Fibroblast of lung (primary cell): ENCODE measurements at places on chromosomes 7 and 10.

GRCh38 chr10:71750124-71750841 is 23.0 kb downstream of the VSIR start:
- H3K4me1 ChIP-seq: no peaks in the 10 kb centered on the region
- H3K27me3 ChIP-seq: no peaks in the 10 kb centered on the region
- no peak overlapping the region for H3K27ac ChIP-seq
- no peak for DNase-seq

- H3K27me3 ChIP-seq: no peaks in the 10 kb centered on the region
- no peak for DNase-seq
- H3K4me3 ChIP-seq: no peak overlapping the region
- H3K27ac ChIP-seq: no peak overlapping the region
- no peaks in the 10 kb centered on the region for H3K36me3 ChIP-seq
Measured at GRCh38 chr7:80413383-80413945, 98.4 kb downstream of the GNAT3 start.

- no peak overlapping the region for H3K4me3 ChIP-seq
- no peaks in the 10 kb centered on the region for H3K36me3 ChIP-seq
- no peak overlapping the region for H3K27ac ChIP-seq
- no peaks in the 10 kb centered on the region for H3K4me1 ChIP-seq
Measured at GRCh38 chr7:48389977-48390376, 218.7 kb downstream of the ABCA13 start.

- no peaks in the 10 kb centered on the region for H3K36me3 ChIP-seq
- no peaks in the 10 kb centered on the region for H3K4me1 ChIP-seq
- DNase-seq: peak; percentile 63
- no peak overlapping the region for H3K27ac ChIP-seq
- H3K4me3 ChIP-seq: no peak overlapping the region
- H3K27me3 ChIP-seq: no peaks in the 10 kb centered on the region
Measured at GRCh38 chr10:19762026-19762425, 54.2 kb upstream of the PLXDC2 start.

DNA sequence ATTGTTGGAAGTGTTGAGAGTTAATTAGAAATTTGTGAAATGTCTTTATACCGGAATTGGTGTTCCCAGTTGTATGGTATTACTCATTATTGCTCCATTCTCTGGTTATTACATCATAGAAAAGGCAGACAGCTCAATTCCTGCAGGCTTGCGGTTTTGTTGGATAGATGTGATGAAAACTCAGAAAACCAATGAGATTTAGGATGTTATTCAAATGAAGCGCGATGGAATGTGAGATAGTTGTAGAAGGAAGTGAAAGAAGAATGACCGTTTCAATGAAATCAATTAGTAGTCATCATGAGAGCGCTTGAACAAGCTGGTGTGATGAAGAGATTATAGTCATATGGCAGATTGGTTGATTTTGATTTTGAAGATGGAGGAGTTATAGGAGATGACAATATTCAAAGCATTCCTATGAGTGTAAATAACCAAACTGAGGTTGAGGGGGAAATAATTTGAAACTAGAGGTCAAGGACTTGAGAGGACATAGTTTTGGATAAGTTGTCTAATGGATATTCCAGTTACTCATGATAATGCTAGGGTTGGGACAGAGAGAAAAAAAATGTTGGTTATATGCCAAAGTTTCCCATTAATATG is 991.5 kb downstream of the NRG3 start:
- H3K4me3 ChIP-seq: no peak overlapping the region
- peak; percentile 31 for DNase-seq
- no peaks in the 10 kb centered on the region for H3K36me3 ChIP-seq
- no peaks in the 10 kb centered on the region for H3K4me1 ChIP-seq
- H3K27ac ChIP-seq: no peak overlapping the region

- H3K4me3 ChIP-seq: no peak overlapping the region
- peaks cover 3% of the 10 kb centered on the region for H3K36me3 ChIP-seq
- no peak overlapping the region for H3K27ac ChIP-seq
- no peaks in the 10 kb centered on the region for H3K27me3 ChIP-seq
- no peak for DNase-seq
Measured at GRCh38 chr7:2244404-2244995, 2.5 kb downstream of the NUDT1 start.

DNA sequence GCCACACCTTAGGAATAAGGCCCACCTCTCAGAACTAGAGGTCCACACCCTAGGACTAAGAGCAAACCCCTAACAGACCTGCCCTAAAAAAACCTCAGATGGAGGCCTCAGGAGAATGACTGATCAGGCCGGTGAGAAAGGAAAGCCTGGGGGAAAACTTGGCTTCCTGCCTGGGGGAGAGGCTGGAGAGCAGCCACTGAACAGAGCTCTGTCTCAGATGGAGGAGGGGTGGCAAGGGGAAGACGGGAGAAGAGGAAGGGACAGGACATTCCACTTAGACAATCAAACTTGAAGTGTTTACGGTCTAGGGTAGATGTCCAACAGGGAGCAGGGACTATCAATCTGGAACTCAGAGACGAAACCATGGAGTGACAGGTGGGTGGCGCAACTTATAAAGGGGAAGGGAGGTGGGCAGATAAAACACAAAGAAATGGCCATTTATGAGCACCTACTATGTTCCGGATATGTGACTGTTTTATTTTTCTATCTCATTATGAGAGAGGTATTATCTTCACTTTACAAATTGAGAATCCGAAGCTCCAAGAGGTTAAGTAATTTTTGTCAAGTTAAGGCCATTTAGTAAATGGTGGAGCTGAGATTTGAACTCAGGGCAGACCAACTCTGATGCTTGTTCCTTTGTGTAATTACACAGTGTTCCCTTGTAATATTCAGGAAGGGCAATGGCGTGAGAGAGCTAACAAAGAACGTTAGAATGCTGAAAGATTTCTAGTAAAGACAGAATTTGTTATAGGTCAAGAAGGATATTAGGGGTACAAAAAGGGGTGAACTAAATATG is 82.6 kb downstream of the DNMBP start:
- H3K27me3 ChIP-seq: no peaks in the 10 kb centered on the region
- no peak overlapping the region for H3K27ac ChIP-seq
- no peak overlapping the region for H3K4me3 ChIP-seq

GRCh38 chr10:130044067-130045061 is 66.3 kb downstream of the C10orf143 start:
- H3K4me3 ChIP-seq: no peak overlapping the region
- no peaks in the 10 kb centered on the region for H3K36me3 ChIP-seq
- H3K4me1 ChIP-seq: no peaks in the 10 kb centered on the region
- DNase-seq: no peak

DNA sequence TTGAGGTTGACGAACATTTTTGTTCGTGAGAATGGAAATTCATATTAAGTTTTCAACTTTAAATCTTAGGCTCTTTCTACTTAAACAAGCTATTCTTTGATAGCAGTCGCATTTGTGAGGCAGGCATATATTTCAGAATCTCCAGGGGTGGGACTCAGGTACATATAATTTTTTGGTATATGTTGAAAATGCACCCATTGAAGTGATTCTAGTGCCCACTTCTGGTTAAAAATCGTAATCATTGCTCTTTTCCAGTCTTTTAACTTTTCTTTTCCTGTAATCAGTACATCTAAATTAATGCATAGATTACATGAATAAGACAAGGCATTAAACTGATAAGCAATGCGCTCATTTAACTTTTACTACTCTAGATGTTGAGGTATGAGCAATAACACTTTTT is 67.8 kb downstream of the ZNRF2 start:
- no peaks in the 10 kb centered on the region for H3K36me3 ChIP-seq
- no peaks in the 10 kb centered on the region for H3K27me3 ChIP-seq
- H3K4me1 ChIP-seq: peaks cover 6% of the 10 kb centered on the region
- no peak overlapping the region for H3K27ac ChIP-seq
- DNase-seq: no peak

GRCh38 chr7:73533742-73534141 is 11.6 kb upstream of the BAZ1B start:
- DNase-seq: no peak
- H3K27ac ChIP-seq: no peak overlapping the region
- H3K36me3 ChIP-seq: peaks cover 9% of the 10 kb centered on the region
- H3K27me3 ChIP-seq: no peaks in the 10 kb centered on the region
- no peaks in the 10 kb centered on the region for H3K4me1 ChIP-seq
- H3K4me3 ChIP-seq: no peak overlapping the region

DNA sequence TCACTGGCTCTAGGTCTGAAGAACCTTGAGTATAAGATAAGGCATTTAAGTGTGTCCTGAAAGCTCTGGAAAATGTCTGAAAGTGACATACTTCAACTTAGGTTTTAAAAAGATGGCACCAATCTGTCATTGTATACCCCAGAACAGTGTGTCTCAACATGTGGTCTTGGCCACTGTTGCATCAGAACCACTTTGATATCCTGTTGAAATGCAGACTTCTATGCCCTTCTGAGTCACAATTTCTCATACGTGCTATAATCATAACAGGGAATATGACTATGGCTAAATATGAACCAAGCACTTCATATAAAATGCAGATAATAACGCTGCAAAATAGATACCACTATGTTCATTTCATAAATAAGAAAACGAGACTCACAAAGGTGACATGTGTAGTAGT is 38.0 kb upstream of the GPAM start:
- no peaks in the 10 kb centered on the region for H3K4me1 ChIP-seq
- no peaks in the 10 kb centered on the region for H3K27me3 ChIP-seq
- no peaks in the 10 kb centered on the region for H3K36me3 ChIP-seq
- no peak overlapping the region for H3K27ac ChIP-seq

- H3K4me3 ChIP-seq: no peak overlapping the region
- no peaks in the 10 kb centered on the region for H3K4me1 ChIP-seq
- DNase-seq: no peak
- no peak overlapping the region for H3K27ac ChIP-seq
Measured at GRCh38 chr7:96558530-96558929, 151.1 kb downstream of the SEM1 start.

GRCh38 chr10:7855205-7855604 is 36.9 kb downstream of the TAF3 start:
- no peak overlapping the region for H3K4me3 ChIP-seq
- no peaks in the 10 kb centered on the region for H3K27me3 ChIP-seq
- no peak for DNase-seq
- H3K27ac ChIP-seq: no peak overlapping the region

DNA sequence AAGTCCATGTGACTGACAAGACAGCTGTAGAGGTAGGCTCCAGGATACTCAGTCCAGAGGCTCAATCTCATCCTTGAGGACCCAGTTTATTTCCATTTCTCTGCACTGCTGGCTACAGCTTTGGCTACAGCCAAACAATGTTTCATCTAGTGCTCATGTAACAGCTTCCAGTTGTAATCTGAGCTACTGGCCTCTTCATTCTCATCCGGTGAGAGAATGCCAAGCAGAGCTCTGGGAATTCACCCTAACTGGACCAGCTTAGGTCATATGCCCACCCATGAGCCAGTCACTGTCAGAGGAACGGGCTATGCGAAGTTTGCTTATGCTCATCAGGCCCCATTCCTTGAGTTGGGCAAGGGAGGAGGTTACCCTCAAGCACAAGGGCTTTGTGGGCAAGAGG is 192.9 kb downstream of the EVX1 start:
- H3K27ac ChIP-seq: no peak overlapping the region
- no peaks in the 10 kb centered on the region for H3K4me1 ChIP-seq
- peaks cover 2% of the 10 kb centered on the region for H3K27me3 ChIP-seq
- H3K4me3 ChIP-seq: no peak overlapping the region
- DNase-seq: peak; percentile 59
- no peaks in the 10 kb centered on the region for H3K36me3 ChIP-seq

DNA sequence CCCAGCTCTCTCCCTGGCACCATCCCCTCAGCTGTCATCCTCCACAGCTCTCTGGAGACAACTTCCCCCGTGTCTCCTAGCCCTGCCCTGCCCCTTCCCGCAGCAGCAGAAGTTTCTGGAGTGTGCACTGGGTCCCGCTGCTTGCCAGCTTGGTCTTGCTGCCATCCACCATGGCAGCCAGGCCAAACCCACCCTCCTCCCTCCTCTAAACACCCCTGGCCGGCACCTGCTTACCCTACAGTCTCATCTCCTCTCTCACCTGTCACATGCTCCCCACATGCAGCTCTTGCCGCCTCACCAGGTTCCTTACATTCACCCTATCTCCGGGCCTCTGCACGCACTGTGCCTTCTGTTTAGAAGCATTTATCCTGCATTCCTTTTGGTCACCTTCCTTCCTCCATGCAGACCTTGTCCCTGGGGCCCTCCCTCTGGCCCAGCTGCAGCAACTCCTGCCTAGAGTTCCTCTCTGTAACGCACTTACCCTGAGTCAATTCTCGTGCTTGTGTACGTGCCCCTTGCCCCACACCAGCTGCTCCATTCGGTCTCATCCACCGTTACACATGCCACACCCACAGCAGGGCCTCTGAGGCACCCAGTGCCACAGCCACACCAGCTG is 93.9 kb upstream of the RET start:
- no peaks in the 10 kb centered on the region for H3K27me3 ChIP-seq
- H3K4me1 ChIP-seq: no peaks in the 10 kb centered on the region
- H3K27ac ChIP-seq: no peak overlapping the region
- H3K36me3 ChIP-seq: no peaks in the 10 kb centered on the region
- H3K4me3 ChIP-seq: no peak overlapping the region
- no peak for DNase-seq

- H3K27me3 ChIP-seq: no peaks in the 10 kb centered on the region
- no peak for DNase-seq
- no peak overlapping the region for H3K27ac ChIP-seq
- H3K36me3 ChIP-seq: no peaks in the 10 kb centered on the region
- peaks cover 2% of the 10 kb centered on the region for H3K4me1 ChIP-seq
- H3K4me3 ChIP-seq: no peak overlapping the region
Measured at GRCh38 chr7:90686146-90686545, 90.0 kb downstream of the CDK14 start.

DNA sequence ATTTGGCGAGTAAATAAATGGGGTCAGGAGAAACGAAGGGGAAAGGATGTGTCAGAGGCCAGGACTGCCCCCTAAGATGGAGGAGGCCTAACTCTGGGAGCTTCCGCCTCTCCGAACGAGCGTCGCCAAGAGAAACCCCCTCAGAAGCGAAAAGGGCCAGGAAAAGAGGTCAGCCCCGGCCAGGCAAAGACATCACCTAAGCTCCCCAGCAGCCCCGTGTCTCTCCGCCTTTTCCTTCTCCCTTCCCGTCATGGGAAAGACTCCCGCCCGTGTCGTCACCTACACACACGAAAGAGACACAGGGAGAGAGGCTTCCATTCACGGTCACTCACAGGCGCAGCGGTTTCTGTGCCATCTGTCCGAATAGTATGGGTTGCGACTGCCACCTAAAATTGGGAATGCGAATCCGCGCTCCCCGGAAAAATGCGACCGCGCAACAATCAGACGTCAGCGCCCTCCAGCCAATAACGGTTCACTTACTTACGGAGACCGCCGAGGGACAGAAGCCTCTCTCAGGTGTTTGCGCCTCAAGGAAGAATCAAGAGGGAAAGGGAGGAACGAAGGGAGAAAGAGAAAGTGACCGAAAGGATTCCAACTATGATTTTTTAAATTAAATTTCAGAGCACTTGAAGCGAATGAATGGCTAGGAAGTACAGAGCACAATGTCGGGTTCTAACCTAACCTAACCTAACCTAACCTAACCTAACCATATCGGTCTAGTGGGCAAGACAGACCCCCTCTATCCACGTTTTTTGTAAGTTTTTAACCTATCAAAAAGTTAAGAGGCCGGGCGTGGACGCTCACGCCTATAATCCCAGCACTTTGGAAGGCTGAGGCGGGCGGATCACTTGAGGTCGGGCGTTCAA is at the start of gene CWF19L1:
Gene CWF19L1, minus strand, starts transcription at position 400 of the 866 bp plus-strand sequence. Its CDS starts 45 bp downstream, at position 355.
- H3K4me3 ChIP-seq: peak within 1 kb of the TSS; percentile 73
- DNase-seq: peak; percentile 90
- no peaks in the 10 kb centered on the region for H3K36me3 ChIP-seq
- no peaks in the 10 kb centered on the region for H3K27me3 ChIP-seq
